Thoracic aorta (tissue), 2 donors: ENCODE measurements at places on chromosomes 5 and 9. TPM values are rescaled to one million over a fixed set of nuclear protein-coding genes. Genes with fewer than 3 reads are reported as not detected.

DNA sequence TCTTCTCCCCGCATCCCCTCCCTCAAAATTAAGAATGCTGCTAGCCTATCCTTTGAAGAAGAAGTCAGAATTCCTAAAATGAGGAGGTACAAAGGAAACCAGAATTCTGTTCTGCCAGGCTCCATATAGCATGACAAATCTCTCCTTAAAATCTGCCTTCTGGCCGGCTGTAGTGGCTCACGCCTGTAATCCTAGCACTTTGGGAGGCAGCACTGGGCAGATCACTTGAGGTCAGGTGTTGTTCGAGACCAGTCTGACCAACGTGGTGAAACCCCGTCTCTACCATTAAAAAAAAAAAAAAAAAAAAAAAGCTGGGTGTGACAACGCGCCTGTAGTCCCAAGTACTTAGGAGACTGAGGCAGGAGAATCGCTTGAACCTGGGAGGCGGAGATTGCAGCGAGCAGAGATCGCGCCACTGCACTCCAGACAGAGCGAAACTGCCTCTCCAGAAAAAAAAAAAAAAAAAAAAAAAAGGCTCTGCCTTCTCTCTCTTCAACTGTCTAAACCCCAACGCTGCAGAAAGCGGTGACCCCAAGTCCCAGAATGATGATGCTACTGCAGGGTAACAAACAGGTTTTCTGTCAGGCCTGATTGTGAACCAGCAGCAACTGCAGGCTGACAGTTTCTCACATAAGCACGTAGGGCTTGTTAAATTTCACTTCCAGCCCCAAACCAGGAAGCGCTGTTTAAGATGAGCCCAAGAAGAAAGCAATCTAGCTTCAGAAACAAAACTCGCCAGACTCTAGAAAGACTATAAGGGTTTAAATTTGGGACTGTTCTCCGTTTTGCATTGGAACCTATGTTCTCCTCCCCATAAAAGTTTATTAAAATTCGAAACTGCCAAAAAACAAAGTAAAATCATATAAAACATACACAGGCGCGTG is 963 bp upstream of the CAST start:
- no peak for DNase-seq

- DNase-seq, result no peak
Observed at GRCh38 chr9:94135222-94135621, 51.0 kb downstream of the PTPDC1 start.

GRCh38 chr5:160649304-160649703 is 202.7 kb downstream of the ATP10B start:
- DNase-seq, result no peak

DNA sequence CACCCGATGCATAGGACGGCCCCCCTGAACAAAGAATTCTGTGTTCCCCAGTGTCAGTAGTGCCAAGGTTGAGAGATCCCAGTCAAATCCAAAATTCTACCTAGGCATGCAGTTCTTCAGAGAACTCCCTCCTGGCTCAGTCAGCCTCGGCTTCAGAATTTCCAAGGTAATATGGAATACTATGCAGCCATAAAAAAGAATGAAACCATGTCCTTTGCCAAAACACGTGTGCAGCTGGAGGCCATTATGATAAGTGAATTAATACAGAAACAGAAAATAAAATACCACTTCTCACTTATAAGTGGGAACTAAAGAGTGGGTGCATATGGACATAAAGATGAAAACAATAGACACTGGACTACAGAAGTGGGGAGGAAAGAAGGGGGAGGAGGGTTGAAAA is 87.1 kb upstream of the TRIO start:
- no peak for DNase-seq

NUTM2F gene
- not detected for total RNA-seq
